ENCODE measurements at places on chromosomes 12 and 14.

DNA sequence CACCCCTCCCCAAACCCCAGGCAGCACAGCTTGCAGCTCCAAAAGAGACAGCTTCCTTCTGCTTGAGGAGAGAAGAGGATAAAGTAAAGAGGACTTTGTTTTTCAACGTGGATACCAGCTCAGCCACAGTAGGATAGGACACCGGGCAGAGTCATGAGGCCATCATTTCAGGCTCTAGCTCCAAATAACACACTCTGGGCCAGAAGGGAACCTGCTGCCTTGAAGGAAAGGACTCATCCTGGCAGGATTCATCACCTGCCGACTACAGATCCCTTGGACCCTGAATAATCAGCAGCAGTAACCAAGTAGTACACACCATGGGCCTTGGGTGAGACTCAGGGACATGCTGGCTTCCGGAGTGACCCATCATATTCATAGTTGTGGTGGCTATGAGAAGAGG, 10.4 kb upstream of the CKAP4 start:
- no peak for DNase-seq

- no peak for DNase-seq
These were observed 47.2 kb downstream of the ARMH4 start for GRCh38 chr14:58104808-58105207.

GRCh38 chr12:121893961-121894460, 5.4 kb downstream of the PSMD9 start:
- DNase-seq = peak; percentile 46

- no peak for DNase-seq
These were observed 50.0 kb downstream of the PTPRO start for GRCh38 chr12:15372352-15372751.

DNA sequence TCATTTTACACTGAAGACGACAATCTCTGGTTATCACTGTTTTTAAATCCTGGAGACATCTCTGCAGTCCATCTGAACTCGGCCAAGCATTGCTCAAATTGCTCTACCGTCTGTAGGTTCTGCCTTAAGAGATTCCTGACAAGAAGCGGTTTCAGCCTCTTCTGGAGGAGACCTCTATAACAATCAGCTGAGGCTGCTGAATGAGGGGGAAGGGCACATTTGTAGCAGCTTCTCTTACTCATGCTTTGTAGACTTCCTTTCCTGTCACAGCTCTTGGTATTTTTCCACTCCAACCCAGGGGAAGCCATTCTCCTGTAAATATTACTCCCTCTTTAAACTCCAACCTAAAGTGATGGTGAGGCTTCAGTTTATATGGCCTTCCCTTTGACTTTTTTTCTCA, 3.0 kb downstream of the ARG2 start:
- DNase-seq = peak; percentile 66

DNA sequence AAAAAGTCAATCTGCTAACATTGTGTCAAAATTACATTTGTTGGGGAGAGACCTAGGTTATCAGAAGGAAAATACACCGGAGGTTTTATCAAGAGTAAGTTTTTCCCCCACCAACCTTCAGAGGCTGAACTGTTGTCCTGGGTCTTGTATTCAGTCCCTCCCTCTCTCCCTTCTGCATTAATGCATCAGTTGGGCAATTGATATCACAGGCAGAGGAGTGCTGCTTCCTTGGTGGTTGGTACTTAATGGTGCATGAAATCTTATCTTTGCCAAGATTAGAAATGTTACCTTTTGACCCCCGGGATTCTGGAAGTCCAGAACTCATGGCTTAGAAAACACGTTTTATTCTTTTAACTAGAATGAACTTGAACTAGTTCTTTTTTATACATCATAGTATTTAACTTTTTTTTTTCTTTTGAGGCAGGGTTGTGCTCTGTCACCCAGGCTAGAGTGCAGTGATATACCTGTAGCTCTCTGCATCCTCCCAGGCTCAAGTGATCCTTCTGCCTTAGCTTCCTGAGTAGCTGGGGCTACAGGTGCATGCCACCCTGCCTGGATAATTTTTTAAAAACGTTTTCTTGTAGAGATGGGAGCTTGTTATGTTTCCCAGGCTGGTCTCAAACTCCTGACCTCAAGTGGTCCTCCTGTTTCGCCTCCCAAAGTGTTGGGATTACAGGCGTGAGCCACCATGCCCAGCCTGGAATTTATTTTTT, 4.9 kb downstream of the PCBP2 start:
- DNase-seq = no peak

DNA sequence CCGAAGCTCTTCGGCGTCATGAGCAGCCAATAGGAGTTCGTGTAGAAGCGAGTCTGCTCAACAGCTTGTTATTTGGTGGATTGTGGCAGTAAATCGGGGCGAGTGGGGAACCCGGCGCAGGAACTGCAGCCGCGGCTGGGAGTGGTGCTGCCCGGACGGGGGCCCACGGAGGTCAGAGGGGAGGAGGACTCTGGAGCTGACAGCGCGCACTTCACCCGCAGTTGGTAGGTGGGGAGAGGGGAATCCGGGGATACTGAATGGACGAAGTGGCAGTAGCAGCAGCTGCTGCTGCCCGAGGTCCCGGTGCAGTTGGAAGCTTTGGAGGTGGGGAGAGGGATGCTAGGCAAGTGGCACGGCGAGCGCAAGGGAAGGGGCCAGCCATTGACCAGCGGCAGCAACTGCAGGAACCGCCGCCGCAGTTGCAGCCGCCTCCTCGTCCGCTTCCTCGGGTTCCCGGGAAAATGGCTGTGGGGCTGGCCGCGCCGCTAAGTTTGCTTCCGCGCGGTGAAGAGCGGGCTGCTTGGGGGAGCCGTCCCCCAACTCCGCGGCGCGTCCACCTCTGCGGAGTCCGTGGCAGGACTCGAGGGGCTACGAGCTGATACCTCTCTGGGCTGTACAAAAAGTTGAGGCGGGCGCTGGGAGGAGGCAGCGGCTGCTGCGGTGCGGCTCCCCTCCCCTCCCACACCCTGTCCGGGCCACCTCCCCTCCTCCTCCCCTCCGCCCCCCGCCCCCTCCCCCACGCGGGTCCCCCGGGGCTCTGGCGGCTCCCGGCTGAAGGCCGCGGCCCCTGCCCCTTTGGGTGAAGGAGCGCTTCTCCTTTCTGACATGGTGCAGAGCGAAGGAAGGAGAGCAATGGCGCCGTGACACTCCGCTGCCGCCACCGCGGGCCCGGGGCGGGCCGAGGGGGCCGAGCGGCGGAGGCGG, at the start of gene ARID4A:
Gene ARID4A (plus strand): TSS at position 79 of the 924 bp plus-strand sequence. CDS start 1,300 bp downstream, outside the sequence.
- peak; percentile 53 for DNase-seq

GRCh38 chr14:44897845-44898151, 63.9 kb downstream of the KLHL28 start:
- DNase-seq = no peak

DNA sequence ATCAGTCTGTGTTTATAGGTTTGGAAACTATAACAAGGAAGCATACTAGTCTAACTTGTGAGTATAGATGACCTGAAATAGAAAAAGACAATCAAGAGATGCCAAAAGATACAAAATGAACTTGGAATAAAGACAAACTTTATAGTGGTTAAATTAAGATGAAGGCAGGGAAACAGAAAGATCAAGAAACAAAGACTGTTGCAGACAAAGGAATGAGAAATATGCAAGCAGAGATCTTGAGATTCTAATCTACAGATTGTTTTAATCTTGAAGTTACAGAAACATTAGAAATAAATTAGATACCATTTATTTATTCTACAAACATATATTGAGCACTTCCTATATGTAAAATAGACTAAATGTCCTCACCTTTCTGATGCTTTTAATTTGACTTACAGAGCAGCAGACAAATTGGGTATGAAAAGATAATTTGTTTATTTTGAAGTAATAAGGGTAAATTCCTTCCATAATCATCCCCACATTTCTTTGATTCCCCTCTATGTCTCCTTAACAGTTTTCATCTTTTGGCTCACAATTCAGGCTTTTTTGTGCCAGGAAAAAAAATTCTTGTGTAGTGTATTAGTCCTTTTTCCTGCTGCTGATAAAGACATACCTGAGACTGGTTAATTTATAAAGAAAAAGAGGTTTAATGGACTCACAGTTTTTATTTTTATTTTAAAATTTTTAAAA, 134.4 kb downstream of the KITLG start:
- no peak for DNase-seq

- no peak for DNase-seq
These were observed 281.8 kb downstream of the EGLN3 start for GRCh38 chr14:33669111-33669510.

- DNase-seq = no peak
These were observed 226.8 kb downstream of the ZFP36L1 start for GRCh38 chr14:68566075-68566474.

DNA sequence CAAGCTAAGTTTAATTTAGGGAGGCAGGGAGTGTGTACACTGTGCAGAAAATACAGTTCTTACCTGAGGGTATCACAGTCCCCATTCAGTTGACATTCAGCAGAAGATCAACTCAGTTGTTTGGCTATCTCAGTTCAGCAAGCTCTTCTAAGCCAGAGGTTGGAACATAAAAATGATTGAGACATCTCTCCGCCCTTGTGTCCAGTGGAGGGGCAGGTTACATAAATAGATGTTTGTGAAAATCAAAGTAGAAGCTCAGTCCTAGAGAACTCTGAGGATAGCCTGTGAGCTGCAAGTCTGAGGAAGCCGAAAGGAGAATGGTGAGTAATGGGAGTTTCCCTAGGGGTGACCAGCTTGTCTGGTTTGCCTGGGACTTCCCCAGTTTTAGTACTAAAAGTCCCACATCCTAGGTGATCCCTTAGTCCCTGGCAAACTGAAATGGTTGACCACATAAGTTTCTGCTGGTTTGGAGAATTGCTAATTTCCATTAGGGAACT, 251.4 kb upstream of the ATP2B1 start:
- DNase-seq = peak; percentile 92

DNA sequence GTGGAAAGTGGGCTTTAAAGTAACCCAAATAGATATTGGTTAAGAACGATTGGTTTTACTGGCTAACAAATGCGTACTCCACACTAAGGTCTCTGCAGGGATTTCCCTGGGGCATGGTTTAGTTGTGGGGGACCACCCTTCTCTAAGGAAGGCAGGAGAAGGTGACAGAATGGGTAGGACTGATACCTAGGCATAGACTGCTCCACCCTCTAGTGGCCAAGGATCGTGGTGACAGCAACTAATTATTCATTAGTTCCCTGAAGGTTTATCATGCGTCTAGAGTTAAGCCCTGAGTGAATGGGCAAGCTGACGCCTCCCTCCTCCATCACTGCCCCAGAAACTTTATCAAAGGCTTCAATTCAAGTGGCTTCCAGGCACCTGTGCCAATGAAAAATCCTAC, 9.1 kb downstream of the FAM181A start:
- peak; percentile 36 for DNase-seq

- peak; percentile 6 for DNase-seq
These were observed 63.2 kb upstream of the INSM2 start for GRCh38 chr14:35470755-35471154.

GRCh38 chr12:66516133-66516532, 162.7 kb downstream of the GRIP1 start:
- DNase-seq = peak; percentile 75

DNA sequence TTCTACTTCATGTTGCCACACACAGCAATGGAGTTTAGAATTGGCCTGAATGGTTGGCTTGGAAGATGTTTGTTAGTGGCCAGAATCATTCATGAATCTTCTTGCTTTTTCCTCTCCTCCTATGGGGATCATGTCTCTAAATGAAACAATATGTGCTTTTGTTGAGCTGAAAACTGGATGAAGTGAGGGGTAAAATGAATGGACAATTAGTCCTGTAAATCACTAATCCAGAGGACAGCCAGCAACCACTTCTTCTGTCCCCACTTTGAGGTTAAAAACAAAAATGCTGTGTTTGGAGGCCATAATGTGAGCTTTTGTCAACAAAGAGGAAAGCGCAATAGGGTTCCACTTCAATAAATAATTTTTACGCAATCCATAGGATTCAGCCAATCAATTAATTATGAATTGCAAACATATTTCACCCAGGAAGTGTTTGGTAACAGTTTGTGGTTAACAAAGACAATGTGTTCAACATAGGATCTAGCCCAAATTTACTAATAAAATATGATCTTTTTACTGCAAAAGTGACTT, 30.3 kb upstream of the AMIGO2 start:
- no peak for DNase-seq

DNA sequence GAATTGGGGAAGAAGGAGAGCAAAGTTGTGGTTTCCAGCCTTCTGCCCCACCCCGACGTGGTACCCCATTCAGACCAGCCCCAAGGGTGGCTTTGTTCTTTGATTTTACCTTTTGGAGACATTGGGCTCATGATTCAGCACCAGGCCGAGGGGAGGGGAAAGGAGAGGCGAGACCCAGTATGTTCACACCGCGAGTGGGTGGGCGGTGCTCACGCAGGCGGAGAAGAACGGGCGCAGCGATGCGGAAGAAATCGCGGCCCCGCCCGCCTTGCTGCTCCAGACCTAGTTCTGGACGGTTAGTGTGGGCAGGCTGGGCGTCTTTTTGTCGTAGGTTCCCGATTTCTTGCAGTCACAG, 963 bp downstream of the ATL1 start:
- peak; percentile 93 for DNase-seq

GRCh38 chr14:61482348-61483206, 161.2 kb downstream of the PRKCH start:
- no peak for DNase-seq

DNA sequence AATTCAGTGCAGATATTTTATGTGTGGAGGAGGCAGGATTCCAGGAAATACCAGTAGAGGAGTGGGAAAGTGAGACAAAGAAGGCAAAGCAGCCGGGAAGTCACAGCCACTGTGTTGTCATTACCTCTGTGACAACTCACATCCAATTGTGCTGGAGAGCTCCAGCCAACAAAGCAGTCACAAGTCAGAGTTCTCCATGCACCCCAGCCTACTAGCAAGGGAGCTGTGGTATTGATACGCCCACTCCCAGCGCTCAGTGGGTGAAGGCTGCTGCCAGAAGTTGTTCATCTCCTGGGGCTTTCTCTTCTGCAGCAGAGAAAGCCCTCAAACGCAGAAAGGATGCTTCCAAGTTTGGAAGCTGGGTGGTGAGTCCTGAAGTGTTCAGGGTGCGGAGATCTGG, 93.9 kb downstream of the DICER1 start:
- DNase-seq = no peak

DNA sequence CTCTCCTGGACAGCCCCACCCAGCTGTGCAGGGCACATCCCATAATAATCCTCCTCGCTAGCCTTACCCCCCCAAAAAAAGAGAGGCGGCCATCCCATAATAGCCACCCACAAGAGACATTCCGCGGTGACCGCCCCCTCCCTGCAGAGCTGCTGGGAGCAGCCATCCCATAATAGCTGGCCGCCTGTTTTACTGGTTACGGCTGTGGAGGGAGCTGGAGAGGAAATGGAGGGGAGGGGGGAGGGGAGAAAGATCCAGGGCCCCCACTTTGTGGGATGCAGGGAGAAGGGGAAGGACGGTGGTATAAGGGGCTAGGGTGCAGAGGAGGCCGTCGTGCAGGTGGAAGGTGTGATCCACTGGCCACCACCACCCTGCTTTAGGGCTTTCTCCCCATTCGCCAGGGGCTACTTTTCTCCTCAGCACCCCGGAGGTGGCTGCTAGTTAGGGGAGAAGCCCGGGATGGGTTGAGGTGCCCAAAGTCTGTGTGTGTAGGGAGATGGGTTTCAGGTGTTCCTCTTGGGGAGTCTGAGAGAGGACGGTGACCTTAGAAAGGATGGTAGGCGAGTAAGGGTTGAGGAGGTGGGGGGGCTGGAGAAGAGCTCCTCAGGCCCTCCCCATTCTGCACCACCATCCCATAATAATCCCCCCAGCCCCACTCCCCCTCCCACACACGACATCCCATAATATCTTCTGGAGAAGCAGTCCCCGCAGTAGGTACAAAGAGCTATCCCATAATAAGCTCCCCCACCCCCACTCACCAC, 6.0 kb upstream of the CHD4 start:
- no peak for DNase-seq
